ENCODE measurements at places on chromosomes 16 and 17.

- DNase-seq: no peak
Measured at GRCh38 chr16:10906914-10907756, 30.1 kb downstream of the CIITA start.

DNA sequence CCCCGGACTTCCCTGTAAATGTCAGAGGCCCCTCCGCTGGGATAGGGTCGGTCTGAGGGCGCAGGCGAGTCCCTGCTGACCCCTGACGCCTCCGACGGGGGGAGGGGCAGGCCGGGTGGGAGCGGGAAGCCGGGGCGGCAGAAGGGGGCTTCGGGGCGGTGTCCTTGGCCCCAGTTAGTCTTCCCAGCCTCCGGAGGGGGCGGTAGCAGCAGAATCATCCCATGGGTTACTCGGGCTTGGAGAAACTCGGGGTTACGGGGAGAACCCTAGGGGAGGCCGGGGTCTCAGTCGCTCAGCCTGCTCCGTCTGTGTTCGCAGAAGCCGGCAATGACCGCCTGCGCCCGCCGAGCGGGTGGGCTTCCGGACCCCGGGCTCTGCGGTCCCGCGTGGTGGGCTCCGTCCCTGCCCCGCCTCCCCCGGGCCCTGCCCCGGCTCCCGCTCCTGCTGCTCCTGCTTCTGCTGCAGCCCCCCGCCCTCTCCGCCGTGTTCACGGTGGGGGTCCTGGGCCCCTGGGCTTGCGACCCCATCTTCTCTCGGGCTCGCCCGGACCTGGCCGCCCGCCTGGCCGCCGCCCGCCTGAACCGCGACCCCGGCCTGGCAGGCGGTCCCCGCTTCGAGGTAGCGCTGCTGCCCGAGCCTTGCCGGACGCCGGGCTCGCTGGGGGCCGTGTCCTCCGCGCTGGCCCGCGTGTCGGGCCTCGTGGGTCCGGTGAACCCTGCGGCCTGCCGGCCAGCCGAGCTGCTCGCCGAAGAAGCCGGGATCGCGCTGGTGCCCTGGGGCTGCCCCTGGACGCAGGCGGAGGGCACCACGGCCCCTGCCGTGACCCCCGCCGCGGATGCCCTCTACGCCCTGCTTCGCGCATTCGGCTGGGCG, 542 bp downstream of the GUCY2D start:
- no peak for DNase-seq

GRCh38 chr17:48043176-48043575, 5.0 kb upstream of the NFE2L1 start:
- no peak for DNase-seq

DNA sequence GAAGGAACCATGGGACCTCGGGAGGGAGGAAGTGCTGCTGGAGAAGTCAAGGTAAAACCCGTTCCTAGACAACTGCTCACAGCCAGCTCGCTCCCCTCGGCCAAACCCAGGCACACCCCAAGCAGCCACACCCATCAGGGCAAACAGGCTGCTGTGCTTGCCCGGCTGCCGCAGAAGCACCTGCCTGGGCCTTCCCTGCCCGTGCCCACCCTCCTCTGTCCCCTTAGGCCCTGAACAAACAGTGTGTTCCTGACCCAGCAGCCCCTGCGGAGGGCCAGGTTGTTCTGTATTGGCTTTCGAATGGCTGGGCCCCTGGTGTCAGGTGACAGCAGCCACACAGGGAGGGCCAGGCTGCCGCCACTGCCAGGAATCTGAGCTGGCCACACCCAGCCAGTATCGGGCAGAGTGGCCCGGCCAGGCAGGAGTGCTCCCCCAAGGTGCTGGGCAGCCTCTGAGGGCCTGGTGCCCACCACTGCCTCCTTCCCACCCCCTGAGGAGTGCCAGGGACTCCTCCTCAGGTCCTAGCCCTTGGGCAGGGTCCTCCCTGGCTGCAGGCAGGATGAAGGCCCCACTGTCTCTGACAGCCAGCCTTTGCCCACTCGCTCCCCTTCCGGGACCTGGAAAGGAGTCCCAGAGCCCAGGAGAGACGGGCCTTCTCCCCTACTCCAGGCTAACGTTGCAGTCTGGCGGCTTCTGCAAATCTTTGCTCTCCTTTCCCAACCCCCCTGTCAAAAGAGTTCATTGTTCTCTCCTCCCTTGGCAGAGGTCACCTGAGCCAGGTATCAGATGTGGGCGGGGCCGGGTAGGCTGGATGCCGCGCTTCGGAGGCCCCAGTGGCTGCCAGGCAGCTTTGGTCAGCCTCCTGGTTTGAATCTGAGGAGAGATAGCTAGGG, 24.0 kb downstream of the LLGL2 start:
- DNase-seq: no peak

- no peak for DNase-seq
Measured at GRCh38 chr17:17698371-17698770, 17.1 kb downstream of the RAI1 start.

GRCh38 chr17:57456622-57457021, 200.3 kb downstream of the MSI2 start:
- DNase-seq: no peak

DNA sequence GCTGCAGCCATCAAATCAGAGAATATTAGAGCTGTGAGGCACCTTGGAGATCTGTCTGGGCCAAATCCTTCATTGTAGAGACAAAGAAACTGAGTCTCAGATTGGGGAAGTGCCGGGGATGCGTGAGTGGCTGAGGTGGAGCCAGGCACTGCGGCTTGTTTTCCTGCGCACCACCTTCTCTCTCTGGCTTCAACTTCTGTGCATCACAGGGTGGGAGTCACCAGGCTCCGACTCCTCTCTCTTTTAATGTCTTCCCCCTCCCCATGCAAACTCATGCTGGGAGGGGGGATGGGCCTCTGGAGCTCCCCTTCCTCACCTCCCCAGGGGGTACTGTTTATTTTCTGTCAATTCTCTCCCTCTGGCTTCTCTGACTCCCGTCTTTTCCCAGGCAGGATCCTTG, 8.7 kb upstream of the ETV4 start:
- no peak for DNase-seq

DNA sequence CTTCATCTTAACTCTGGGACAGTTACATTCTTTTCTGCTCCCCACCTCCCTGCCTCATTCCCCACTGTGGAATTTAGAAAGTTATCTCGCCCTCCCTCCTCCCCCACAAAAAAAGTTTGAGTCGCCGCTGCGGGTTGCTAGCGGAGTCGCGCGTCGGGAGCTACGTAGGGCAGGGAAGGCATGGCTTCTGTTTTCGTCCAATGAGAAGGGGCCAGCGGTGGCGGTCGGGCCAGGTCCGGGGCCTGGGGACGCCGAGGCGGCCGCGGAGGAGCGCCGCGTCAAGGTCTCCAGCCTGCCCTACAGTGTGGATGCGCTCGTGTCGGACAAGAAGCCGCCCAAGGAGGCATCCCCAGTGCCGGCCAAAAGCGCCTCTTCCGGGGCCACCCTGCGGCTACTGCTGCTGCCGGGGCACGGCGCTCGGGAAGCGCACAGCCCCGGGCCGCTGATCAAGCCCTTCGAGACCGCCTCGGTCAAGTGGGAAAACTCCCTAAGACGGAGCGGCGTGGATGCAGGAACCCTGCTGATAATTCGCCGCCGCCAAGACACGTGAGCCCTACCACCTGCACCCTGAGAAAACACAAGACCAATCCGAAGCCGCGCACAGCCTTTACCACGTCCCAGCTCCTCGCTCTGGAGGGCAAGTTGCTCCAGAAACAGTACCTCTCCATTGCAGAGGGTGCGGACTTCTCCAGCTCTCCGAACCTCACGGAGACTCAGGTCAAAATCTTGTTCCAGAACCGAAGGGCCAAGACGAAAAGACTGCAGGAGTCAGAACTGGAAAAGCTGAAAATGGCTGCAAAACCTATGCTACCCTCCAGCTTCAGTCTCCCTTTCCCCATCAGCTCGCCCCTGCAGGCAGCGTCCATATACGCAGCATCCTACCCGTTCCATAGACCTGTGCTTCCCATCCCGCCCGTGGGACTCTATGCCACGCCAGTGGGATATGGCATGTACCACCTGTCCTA, 8.9 kb downstream of the OR4D1 start:
- peak; percentile 19 for DNase-seq

DNA sequence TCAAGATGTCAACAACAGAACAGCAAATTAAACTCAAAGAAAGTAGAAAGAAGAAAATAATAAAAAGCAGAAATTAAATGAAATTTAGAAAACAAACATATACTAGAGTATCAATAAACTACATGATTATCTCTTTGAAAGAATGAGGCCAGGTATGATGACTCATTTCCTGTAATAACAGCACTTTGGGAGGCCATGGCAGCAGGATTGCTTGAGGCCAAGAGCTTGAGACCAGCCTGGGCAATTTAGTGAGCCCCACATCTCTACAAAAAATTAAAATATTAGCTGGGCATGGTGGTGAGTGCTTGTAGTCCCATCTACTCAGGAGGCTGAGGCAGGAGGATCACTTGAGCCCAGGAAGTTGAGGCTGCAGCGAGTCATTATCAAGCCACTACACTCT, 232.5 kb downstream of the RAB11FIP4 start:
- no peak for DNase-seq

GRCh38 chr17:72576289-72576759, 455.5 kb downstream of the SOX9 start:
- no peak for DNase-seq

DNA sequence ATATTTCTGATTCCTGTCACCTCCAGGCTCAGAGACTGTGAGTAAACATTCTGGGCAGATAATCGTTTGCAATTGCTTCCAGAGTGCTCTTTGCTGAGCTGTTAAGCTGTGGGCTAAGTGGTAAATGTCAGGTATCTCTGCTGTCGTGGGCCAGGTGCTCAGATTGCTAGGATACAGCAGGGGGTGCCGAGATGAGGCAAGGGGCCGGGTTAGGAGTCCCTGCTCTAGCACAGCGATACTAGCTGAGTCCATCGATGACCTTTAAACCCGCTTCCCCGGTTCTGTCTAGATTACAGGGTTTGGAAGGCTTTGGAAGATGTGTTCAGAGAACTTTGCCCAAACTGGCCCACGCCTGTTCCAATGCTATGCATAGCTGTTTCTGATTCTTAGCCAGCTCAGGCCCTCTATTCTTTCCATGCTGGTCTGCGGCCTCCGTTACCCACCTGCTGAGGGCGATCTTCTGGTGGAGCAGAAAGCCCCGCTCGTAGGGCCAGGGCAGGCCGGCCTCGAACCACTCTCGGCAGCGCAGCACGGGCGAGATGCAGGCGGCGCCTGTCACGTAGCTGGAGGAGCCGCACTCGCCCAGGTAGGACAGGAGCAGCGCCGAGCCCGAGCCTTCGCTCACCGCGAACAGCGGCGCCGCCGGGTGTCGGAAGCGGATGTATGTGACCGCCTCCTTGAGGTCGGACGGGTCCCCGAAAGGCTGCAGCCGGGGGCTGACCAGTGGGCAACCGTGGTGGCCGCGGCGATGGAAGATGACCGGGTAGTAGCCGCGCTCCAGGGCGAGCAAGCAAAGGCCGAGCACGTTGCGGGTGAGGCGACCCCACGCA, 979 bp downstream of the ABHD15 start:
- peak; percentile 85 for DNase-seq
